ENCODE measurements at places on chromosomes 11 and 22. TPM values are rescaled to one million over a fixed set of nuclear protein-coding genes. Genes with fewer than 3 reads are reported as not detected.

- no peak for ATAC-seq
Observed at GRCh38 chr11:61138935-61139334, 22.3 kb downstream of the VPS37C start.

- ATAC-seq, result no peak
Observed at GRCh38 chr11:100667449-100667848, 19.6 kb upstream of the ARHGAP42 start.

GRCh38 chr22:17228725-17229126 lies 9.5 kb upstream of the ADA2 start:
- ATAC-seq, result no peak

GRCh38 chr11:9396310-9396709 lies 11.9 kb downstream of the IPO7 start:
- no peak for ATAC-seq

The INPP5J gene
- total RNA-seq, result 2.0 TPM

- no peak for ATAC-seq
Observed at GRCh38 chr22:27317096-27317495, 484.5 kb downstream of the MN1 start.

GRCh38 chr11:587978-588380 lies 11.7 kb downstream of the PHRF1 start:
- ATAC-seq, result peak; percentile 58

GRCh38 chr11:81253244-81253643 lies 1480.4 kb downstream of the FAM181B start:
- ATAC-seq, result no peak

DNA sequence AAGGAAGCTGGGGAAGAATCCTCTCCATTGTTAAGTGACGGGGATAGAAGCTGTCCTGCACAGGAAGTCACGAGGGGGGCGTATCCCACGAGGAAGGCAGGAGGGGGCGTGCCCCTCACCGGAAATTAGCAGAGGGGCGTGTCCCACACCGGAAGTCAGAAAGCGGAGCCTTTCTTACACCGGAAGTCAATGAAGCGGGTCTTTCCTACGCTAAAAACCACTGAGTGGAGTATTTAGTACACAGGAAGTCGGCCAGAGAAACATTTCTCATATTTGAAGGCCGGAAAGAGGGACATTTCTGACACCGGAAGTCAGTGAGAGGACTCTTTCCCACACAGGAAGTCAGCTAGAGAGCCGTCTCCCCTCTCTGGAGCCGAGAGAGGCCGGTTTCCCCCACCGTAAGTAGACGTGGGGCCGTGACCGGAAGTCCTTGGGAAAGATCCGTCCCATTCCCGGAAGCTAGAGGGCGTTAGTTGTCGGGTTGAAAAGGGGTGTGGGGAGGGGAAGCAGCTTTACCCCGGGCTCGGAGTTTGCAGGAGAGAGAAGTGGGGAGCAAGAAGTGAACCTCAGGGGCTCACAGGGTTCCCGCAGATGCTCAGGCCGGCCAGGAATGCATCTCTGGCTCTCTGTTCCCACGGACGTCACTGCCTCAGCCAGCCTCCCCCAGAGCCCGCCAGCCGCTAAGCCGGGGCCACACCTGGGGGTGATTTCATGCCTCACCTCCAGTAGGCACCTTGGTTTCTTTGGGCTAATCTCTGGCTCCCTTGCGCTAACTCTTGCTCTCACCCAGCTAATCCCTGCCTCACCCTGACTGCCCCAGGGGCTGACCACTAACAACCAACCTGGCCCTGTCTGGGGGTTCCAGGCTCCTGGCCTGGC lies 15.4 kb downstream of the MIAT start:
- ATAC-seq, result peak; percentile 95

DNA sequence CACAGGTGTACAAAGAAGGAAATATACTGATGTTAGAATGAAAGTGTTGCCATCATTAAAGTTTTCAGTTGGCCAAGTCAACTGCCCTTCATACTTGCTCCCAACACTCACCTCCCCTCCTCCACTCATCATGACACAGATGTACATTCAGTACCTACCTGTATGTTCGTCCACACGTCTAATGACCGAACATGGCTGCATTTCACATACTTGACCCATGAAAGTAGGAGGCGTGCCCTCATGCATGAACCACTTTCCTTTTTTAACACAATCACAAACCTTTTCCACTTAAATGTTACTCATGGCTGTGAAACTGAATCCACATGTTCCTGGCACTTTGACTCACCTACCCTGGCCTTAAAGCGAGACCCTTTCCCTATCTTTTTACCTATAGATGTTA lies 3.2 kb upstream of the BUD13 start:
- ATAC-seq, result no peak

DNA sequence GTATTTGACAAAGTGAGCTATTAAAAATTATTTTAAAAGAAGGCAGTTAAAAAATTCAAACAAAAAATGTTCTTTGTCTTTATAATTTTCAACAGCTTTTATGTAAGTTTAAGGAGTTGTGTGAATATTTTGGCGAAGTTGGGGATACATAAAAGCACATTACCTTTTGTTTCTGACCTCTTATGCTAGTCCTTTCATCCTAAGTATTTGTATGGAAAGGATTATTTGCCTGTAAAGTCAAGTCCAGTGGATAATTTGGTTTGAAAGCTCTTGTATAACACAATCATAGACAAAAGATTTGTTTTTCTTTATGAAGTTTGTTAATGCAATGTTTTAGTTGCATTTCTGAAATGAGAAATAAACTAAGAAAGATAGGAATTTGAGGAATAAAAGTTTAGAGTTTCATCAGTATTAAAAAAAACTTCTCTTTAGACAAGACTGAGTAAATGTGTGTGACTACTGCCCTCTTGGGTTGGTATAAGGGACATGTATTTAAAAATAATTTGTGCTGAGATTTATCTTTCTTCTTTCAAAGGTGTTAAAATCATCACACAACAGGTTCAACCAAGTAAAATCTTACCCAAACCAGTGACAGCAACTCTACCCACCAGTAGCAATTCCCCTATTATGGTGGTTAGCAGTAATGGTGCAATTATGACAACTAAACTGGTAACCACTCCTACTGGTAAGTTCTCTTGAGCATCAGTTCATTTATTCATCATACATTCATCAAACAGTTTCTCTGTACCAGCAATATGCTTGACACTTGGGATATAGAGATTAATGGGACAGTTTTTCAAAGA lies 68.2 kb downstream of the EMSY start:
- ATAC-seq, result no peak

GRCh38 chr22:46613606-46614021 lies 6.6 kb upstream of the GRAMD4 start:
- no peak for ATAC-seq

All from gastroesophageal sphincter (tissue), 4 donors.